ENCODE measurements at places on chromosomes 2 and 18.

DNA sequence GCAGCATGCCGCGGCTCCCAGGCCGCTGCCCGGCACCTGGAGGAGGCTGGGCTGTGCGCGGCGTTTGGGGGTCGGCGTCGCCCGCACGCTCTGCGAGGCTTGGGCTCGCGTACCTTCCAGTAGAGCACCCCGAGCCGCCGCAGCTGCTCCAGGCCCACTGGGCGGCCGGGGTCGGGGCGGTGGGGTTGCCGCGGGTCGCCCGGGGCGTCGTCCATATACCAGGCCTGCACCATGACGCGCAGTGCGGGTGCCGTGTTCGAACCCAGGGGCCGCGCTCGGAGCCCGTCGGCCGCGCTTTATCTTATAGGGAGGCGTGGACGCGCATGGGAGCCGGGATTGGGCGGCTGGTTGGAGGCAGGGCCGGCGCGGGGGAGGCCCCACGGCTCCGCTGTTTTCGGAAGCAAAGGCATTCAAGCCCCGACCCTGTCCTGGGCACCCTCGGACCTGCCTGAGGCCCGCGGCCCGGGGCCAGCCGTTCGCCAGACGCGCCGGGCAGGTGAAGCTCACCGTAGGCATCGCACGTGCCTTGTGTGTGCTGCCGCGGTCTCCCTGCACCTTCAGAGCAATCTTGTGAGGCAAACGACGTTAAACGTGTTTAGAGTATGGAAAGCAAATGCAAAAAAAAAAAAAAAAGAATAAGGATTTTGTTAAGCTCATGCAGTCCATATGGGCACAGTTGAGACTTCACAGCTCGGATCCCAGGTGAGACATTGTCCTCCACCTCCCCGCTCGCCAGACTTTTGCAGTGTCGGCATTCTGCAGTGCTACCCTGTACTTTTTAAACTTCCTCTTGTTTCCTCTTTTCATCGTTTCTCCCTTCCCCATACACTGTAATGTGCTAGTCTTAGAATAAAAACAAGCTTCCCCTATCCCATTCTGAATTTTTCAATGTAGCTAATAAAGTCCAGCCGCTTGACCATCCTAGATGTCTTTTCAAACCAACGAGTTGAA is at the start of gene ADI1:
ADI1 (minus strand) TSS at position 277 of the 951 bp plus-strand sequence; CDS start at position 233, 44 bp downstream.
- DNase-seq = peak; percentile 74

DNA sequence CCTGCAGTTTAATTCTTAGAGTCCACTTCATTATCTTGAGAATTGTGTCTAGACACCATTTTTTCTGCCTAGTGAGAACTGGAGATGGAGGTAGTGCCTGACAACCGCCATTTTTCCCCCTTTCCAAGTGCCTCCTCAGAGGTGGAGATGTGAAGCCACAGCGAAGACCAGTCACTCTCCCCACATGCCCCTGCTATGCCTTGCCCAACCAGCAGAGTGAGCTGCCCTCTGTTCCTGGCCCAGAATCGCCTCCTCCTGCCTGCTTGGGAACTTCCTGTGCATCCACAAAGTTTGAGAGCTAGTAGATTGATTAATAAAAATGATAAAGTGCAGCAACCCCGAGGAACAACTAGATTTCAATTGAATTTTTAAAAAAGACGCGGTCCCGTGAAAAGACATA is 123.3 kb downstream of the CLIP4 start:
- no peak for DNase-seq

DNA sequence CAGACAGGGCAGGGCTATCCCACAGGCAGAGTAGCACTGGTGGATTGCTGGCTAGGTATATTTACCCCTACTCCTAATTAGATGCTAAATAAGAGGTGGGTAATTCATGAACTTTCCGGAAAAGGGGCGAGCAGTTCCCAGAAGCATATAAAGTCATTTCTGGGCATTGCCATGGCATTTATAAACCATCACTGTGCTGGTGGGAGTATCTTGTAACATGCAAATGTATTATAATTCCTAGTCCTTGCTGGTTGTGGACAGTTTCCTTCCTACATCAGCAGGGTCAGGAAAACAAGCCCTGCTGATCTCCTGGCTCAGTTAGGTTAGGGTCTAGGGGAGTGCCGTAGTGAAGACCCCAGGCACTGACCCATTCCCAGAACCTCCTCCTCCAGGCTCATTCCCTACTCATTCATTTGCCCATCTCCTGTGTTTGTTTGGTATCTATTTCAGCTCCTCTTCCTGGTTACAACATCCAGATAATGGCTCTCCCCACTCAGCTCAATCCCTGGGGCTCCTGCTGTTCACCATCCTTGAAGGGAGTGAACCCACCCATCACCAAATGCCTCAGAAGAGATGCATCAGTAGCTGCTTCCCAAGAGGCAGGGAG is 282.7 kb downstream of the SRBD1 start:
- DNase-seq = no peak

- DNase-seq = no peak
Observed at GRCh38 chr2:23599667-23600066, 214.7 kb downstream of the KLHL29 start.

- DNase-seq = no peak
Observed at GRCh38 chr2:240428245-240428644, 7.2 kb upstream of the GPC1 start.

GRCh38 chr2:139031722-139032121 is 251.5 kb upstream of the NXPH2 start:
- no peak for DNase-seq

DNA sequence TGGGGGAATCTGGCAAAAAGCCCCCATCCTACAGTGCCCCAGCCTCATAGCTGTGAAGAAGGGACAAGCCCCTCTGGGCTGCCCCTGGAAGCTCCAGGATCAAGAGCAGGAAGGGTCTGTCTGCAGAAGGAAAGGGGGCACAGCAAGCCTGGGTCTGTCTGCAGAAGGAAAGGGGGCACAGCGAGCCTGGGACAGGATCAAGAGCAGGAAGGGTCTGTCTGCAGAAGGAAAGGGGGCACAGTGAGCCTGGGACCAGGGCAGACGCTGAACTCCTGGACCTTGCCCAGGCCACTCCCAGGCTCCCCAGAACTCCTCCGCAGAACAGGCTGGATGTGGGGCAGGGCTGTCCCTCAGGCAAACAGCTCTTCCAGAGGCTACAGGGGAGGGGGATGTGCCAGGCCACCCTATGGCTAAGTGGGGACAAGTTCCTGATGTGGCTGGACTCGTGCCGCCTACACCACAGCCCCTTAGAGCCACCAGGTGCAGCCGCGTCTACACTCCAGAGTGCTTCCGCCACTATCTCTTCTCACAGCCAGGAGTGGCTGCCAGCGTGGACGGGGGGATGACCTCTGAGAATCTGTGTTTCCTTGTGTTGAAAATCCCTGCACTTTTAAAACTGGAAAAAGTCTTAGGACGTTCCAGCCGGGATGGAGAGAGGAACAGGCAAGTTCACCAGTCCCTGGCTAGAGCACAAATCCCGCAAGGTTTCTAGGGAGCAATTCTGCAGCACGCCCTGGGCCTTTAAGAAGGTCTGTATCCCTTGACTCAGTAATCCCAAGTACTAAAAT is 20.8 kb downstream of the KIF1A start:
- no peak for DNase-seq

- DNase-seq = no peak
Observed at GRCh38 chr2:213150315-213151097, 906 bp downstream of the IKZF2 start.

GRCh38 chr2:45205985-45206384 is 196.7 kb upstream of the SIX2 start:
- no peak for DNase-seq

DNA sequence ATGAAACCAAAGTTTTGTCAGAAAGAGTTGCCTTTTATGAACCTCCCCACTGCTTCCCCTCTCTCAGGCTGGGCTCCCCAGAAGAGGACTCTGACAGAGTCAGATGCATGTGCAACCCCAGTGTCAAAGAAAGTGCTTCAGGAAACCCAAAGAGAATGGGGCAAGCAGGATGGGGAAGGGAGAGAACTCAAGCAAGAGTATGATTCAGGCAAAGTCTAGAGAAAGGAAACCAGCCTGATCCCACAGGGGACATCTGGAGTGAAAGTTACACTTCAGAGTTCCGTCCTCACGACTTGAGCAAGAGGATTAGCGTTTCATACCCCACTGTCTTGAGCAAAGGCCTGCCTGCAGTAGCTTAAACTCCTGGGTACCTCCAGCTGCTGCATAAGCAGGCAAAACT is 51.8 kb upstream of the EPC2 start:
- no peak for DNase-seq

DNA sequence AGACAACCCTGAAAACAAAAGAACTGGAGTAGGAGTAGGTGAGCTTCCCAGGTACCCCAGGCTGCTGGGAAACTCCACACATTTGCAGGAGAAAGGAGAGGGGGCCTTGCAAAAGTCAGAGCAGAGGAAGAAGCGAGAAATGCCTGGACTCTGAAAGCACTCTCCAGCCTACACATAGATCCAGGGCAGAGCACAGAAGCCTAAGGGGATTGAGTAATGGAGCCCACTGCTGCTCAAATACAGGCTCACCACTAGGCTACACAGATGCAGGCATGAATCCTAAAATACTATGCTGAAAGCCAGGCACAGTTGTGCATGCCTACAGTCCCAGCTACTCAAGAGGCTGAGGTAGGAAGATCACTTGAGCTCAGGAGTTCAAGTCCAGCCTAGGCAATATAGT is 33.4 kb downstream of the OSBPL1A start:
- no peak for DNase-seq

DNA sequence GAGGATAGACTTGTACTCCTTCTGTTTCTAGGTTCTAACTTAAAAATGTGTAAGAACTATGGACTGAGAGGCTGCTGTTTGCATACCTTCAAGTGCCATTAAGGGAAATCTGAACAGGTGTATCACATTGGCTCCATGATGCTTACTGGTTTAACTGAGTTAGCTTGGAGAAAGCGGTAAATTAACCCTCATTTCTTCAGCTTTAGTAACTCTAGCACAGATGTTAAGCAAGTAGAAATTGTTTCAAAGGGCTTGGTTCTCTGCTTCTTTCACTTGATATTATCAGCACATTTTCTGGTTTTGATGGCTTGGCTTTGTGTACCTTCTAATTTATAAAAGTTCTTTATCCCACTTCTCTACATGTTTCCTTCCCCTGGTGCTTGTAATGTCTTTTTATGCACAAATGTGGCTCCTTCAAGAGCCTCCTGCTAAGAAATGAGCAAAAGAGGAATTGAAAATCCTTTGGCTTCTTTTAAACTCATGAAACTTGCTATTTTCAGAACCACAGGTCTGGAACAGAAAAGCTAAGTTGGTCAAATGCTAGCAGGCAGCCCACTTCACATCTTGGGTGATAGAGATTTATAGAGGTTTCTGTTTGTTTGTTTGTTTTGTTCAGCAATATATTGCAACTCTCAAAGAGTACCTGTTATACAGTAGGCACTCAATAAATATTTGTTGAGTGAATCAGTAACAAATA is 249.9 kb upstream of the THUMPD2 start:
- no peak for DNase-seq

- no peak for DNase-seq
Observed at GRCh38 chr2:84495539-84496146, 20.7 kb upstream of the DNAH6 start.

- DNase-seq = no peak
Observed at GRCh38 chr18:44987371-44987770, 306.7 kb downstream of the SETBP1 start.

GRCh38 chr2:43105586-43106558 is 120.5 kb downstream of the ZFP36L2 start:
- DNase-seq = no peak

- DNase-seq = no peak
Observed at GRCh38 chr2:48474574-48475298, 55.2 kb upstream of the STON1 start.

DNA sequence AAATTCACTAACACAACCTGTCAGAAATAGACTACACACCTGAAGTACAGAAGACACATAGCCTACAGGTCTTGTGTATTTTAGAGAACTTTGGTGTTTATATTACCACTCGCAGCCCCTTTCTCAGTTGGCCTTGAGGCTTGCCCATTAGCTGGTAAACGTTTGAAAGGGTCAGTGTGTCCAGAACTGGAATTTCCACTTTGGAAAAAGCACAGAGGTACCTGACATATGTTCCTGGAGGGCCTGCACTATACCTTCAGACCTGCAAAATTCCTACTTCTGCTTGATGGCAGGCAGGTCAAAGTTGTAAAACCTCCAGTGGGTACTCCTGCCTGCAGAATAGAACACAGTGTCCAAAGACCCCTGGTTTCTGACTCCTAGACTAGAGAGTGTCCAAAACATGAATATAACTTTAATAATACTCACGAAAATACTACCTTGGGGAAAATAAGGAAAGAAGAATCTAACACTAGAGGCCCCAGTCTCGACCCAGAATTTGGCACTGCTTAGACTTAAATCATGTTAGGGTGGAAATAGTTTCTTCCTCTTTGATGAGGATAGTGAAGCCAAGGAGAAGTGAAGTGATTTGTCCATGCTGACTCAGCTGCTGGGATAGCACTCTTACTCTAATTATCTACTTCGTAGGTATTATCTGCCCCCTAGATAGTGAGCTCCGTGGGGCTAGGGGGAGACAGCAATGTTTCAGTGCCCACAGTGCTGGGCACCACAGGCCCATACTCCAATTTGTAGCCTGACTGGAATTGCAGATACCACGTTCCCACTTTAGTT is 2.8 kb downstream of the KCTD1 start:
- DNase-seq = no peak

DNA sequence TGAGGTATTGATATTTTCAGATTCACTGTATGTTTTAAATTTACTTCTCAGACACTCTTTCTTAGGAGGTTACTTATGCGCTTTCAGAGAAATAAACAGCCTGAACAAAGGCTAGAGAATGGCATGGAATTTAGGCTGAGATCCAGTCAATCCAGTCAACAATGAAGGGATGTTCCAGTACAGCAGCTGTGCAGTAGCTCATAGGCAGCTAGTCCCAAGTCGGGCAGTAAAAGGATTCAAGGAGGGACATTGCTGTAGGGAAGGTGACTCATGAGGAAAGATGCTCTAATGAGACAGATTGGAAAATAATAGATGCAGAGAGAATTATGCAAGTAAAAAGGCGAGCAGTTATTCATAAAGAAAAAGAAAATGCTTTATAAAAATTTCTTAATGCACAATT is 397.9 kb upstream of the RGPD4 start:
- no peak for DNase-seq

DNA sequence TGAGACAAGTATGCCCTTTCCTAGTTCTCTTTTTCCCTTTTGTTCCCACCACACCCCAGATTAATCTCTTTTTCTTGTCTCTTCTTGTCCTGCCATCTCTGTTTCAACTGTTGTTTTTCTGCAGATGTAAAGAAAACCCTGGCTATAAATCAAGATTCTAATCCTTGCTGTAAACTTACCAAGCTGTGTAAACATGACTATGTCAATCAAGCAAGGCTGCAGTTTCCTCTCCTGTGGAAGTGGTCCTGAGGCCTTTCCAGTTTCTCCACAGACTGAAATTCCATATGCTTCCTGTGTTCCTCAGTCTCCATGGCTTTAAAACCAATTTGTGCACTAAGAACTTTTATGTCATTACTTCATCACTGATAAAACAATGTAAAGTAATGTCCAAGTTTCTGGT is 288.8 kb upstream of the PIK3C3 start:
- DNase-seq = no peak

DNA sequence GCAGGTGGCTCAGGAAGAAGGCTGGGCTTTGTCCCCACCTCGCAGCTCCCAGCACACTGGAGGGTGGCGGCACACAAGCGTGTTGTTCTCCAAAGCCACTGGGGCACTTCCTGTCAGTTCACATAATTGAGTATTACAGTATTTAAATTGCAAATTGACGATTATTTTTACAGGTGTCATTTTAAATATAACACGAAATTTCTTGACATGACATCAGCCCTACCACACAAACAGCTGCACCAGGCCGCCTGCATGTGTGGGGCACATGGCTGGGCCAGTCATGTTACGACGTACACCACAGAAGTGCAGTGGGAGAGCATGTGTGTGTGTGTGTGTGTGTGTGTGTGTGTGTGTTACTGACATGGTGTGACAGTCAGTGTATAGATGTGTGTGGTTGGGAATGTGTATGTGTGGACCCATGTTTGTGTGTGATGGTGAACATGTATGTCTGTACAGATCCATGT is 155.6 kb downstream of the TTC32 start:
- no peak for DNase-seq

Data from activated B cell treated with CpG ODN at 0.5 μM for 24 hours (primary cell).